ENCODE measurements at places on chromosomes 3 and 15. TPM values are rescaled to one million over a fixed set of nuclear protein-coding genes. Genes with fewer than 3 reads are reported as not detected.

- DNase-seq = no peak
Observed at GRCh38 chr15:33586786-33587697, 276.3 kb downstream of the RYR3 start.

- no peak for DNase-seq
Observed at GRCh38 chr15:92682741-92683510, 27.4 kb upstream of the FAM174B start.

DNA sequence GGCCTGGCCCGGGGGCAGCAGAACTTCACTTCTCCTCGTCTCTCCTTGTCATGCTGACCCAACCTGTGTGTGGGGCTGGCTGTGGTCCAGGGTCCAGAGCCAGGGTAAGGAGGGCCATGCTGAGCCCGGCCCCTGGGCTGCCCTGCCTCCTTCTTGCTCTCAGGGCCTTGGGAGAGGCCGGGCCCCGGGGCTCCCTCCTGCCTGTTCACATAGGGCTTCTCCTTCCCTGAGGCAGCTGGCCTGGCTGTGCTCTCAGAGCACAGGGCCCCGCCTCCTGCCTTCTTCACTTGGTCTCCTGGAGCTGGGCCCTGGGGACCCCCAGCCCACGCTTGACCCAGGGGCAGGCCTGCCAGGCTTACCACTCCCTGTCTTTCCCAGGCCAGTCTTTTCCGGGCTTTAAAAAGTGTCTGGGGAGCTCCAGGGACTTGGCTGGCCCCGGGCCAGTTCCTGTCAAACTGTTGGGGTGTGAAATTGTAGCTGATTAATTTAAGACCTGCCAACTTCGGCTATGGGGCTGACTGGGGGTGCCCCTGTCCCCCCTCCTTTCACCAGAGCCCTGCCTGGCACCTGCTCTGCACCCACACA, 11.8 kb downstream of the PLXNA1 start:
- no peak for DNase-seq

DNA sequence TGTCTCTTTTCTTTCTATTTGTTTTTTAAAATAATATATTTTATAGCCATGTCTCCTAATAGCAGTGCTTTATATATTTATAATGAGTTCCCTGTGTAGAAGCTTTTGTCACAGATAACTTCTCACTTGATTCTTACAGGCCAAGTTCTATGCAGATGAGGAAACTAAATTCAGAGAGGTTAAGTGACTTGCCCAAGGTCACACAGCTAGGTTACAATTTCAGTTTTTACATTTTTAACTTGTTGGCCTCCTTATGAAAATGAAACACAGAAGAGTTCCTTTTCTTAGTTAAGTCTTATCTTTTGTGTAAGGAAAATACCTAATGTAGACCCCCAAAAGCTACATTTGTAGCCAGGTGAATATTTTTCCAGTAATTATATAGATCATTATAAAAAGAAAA, 83.3 kb upstream of the SOX2 start:
- no peak for DNase-seq

DNA sequence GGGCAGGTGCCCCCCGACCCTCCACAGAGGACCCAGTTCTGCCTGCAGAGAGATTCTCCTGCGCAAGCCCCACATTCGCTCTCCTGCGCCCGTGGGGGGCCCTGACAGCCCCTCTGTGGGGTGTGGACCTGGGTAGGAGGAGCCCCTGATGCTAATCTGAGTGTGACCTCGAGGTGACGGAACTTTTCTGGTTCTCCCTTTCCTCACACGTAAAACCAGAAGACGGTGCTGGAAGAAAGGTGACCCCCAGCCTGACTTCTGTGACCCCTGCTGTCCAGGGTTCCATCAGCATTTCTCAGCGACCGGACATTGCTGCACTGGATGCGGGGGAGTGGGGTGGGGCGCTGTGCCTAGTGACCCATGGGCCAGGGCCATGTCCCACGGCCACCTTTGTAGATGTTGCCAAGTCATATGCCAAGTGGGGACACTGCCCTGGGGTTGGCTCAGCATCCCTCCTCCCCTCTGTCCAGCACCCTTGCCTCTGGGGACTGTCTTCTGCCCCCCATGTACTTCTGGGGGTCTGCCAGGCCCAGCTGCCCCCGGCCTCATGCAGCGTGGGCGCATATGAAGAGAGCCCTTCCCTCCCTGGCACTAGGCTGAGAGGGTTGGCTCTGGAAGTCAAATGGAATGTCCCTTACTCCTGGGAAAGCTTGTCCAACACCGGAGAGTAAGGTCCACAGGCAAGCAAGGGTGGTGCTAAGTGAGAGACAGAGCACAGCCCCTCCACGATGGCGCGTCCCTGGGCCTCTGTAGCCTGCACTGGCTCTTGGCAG, 129.1 kb upstream of the MEF2A start:
- DNase-seq = no peak

DNA sequence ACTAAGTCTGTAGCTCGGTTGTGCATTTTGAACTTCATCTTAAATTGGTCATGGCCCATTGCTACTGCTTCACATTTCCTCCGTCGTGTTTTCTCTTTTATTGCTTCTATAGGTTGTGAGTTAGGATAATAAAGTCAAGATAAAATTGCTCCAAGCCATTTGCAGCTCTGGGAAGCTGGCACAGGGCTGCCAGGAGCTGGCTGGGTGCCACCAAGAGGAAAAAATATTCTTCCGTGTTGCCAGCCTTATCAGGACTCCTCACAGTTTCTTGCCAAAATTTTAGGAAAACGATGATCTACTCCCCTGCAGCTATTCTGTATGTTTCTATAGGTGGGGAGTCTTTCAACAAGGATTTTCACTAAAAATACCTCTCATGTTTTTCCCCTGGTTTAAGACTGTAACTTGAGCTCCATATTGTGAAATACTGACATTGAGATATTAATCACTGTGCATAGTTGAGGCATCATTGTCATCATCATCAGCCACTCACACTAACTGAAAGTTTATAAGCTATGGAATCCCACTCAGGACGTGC, 55.4 kb upstream of the PIAS1 start:
- no peak for DNase-seq

Gene KATNBL1
- 51.4 TPM for total RNA-seq

Gene MAP4
- 172 TPM for total RNA-seq

Gene UQCRC1
- total RNA-seq = 310 TPM

Gene DUOXA1
- total RNA-seq = not detected

Gene KBTBD13
- not detected for total RNA-seq

Data from H1 (cell line).